ENCODE measurements at places on chromosomes 6 and 20.

DNA sequence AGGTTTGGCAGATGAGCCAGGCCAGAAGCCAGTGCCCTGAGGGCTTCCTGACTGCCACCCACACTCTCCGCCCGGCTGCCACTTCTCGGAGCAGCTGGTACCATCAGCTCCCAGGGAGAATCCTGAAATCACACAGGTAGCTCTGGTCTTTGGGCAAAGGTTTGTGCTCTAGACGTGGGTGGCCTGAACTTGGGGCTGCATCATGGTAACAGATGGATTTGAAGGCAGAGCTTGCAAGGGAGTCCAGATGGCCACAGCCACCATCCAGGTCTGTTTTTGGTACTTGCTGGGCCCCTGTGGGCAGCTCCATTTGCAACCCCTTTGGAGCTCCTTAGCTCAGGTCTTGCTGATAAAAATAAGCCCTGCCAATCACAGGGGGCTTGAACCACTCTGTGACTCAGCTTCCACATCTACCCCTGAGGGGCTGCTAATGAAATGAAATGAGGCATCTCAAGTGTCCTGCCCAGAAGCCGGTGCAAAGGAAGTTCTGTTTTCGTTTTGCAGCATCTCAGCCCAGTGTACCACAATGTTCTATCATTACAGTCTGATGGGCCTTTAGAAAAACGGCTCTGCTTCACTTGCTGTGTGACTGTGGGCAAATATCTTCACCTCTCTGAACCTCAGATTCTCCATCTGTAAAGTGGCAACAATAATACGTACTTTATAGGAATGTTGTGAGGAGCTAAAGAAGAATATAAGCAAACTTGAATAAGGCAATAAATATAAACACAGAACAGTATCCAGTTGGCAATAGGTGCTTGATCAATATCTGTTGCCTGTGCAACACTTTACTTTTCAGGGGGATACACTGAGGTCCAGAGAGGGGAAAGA is 25.1 kb upstream of the CDH22 start:
- no peaks in the 10 kb centered on the region for H3K27me3 ChIP-seq
- H3K27ac ChIP-seq = no peak overlapping the region
- peaks cover 5% of the 10 kb centered on the region for H3K4me1 ChIP-seq
- H3K36me3 ChIP-seq = no peaks in the 10 kb centered on the region

DNA sequence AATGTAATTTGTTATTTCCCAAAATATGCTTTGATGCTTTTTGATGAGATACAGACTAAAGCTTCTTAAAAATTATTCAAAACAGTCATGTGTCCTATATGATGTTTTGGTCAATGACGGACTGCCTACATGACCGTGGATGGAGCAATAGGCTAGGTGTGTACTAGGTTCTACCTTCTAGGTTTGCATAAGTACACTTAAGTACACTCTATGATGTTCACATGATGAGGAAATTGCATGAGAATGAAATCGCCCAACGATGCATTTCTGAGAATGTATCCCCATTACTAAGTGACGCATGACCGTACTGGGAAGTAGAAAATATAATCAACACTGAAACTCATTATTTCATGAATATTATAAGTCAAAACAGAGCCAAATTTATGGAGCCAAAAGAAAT is 151.3 kb upstream of the UST start:
- H3K27me3 ChIP-seq = no peaks in the 10 kb centered on the region
- DNase-seq = no peak
- H3K4me3 ChIP-seq = no peak overlapping the region
- H3K36me3 ChIP-seq = no peaks in the 10 kb centered on the region
- H3K27ac ChIP-seq = no peak overlapping the region

DNA sequence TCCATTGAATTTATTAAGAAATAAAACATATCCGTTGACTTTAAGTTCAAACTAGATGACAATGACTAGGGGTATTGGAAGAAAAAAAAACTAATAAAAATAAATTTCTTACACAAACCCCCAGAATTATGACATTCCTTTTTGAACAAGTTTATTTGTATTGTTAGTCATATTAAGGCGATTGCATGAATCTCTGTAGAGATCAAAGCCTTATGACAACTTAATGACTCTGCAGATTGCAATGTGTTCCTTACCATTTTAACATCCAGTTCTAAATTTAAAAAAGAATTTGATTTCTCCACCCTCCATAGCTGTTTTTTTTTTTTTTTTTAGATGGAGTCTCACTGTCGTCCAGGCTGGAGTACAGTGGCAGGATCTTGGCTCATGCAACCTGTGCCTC is 189.8 kb upstream of the CEP162 start:
- no peak for DNase-seq
- no peaks in the 10 kb centered on the region for H3K4me1 ChIP-seq
- H3K4me3 ChIP-seq = no peak overlapping the region
- no peak overlapping the region for H3K27ac ChIP-seq
- no peaks in the 10 kb centered on the region for H3K36me3 ChIP-seq

DNA sequence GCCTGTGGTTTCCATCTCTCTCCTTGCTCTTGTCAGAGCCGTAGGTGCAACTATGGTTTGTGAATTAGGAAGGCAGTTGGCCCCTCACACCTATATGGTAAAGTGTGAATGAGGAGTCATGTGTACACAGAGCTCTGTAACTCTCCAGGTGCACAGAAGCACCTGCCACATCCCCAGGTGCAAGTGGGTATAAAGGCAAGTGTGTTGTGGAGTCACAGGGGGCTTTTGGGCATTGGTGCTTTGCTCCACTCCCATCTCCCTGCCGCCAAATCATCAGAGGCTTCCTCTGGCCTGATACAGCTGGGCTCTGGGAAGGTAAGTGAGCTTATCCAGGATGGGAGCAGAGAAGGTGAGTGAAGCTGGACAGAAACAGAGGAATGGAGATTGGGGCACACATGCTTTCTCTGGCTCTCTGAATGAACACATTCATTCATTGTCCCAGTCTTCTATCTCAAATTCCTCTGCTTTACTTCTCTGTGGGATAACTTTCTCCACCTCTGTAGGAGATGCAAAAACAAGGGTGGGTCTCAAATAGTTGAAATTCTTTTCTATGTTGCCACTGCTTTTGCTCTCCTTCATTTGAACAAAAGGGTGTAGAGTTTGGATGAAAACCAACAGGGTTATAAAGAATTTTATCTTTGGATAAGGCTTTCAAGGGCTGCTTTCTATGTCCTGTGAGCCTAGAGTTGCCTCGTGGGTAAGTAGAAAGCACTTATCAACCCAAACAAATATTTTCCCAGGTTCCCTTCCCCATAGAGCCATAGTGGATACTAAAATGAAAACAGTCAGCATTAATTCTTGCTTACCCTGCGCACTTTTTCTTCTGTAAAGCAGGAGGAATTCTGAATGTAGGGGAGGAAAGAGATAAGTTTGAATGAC is 45.0 kb upstream of the RIPOR2 start:
- no peak overlapping the region for H3K4me3 ChIP-seq
- no peaks in the 10 kb centered on the region for H3K36me3 ChIP-seq
- H3K4me1 ChIP-seq = no peaks in the 10 kb centered on the region
- no peak for DNase-seq
- H3K27me3 ChIP-seq = no peaks in the 10 kb centered on the region

DNA sequence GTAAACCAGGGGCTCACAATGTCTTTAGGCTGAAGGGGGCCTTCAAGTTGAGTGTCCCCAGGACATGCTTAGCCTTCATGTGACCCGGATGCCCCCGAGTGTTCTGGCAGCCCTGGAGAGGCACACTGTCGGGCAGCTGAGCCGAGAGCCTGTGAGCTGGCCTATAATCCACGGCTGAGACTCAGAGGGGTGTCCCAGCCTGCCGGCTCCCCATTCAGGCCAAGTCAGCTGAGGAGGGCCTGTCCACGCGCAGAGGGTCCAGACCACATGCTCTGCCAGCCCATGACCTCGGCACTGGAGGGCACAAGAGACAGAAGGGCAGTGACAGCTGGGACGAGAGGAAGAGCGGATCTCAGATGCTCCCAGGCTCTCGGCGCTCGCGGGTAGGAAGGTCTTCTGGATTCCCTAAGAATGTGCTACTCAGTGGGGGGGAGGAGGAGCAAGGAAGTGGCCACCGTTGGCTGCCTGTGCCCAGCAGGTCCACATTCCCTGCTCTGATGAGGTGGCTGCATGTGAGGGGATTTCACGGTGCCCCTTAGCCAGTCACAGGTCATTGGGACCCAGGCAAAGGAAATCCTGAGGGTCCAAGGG is 224.7 kb downstream of the NRN1 start:
- H3K36me3 ChIP-seq = no peaks in the 10 kb centered on the region
- no peak overlapping the region for H3K27ac ChIP-seq
- H3K27me3 ChIP-seq = no peaks in the 10 kb centered on the region

DNA sequence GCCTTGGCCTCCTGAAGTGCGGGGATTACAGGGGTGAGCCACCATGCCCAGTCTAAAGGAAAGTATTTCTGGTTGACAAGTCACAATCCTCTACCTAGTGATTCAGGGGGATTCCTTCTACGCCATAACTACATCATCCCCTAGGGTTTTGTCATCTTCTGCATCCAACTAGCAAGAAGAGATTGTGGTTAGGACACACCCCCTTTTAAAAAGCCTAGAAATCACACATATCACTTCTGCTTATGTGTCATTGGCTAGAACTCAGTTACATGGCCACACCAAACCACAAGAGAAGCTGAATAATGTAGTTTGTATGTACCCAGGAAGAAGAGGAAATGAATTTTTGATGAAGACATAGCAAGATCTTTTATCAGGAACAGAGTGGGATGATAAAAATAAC is 14.7 kb upstream of the CHD6 start:
- no peaks in the 10 kb centered on the region for H3K36me3 ChIP-seq
- no peaks in the 10 kb centered on the region for H3K27me3 ChIP-seq
- DNase-seq = no peak
- H3K4me3 ChIP-seq = no peak overlapping the region
